ENCODE measurements at places on chromosomes 1 and 21.

DNA sequence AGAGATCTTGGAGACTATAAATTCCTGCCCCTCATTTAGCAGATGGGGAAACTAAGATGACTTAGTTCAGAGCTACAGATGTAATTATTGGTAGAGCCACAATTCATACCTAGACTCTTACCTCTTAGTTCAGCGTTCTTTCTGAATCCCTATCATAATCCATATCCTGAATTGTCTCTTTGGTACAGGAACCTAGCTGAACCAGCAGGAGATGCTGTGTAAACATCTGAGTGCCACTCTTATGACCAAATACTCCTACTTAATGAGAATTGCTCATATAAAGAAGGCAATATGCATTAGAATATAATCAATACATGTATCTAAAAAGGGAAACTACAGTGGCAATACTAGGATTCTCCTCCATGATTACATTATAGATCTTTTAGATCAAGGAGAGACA is 459.0 kb downstream of the SIPA1L2 start:
- no peak for DNase-seq

- DNase-seq: no peak
Observed at GRCh38 chr1:68454534-68454933, 4.8 kb upstream of the RPE65 start.

GRCh38 chr1:115320377-115320776 is 17.7 kb downstream of the NGF start:
- DNase-seq: no peak

- no peak for DNase-seq
Observed at GRCh38 chr1:215643592-215644321, 76.7 kb downstream of the KCTD3 start.

DNA sequence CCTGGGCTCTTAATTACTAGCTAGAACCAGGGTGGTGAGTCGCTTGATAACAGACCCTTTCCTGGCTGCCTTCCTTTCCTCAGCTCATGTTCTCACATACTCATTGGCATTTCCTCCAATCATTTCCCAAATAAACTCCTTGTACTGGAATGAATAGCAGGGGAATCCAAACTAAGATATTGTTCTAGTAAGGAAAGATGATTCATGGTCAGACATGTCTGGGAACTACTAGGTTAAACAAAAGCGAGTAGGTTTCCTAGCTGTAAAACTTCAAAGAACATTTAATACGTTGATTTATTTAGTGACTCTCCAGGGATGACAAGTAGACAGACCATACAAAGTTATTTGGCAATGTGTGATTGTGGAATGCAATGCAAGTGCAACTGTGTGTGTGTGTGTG is 121.2 kb upstream of the KCNJ6 start:
- DNase-seq: no peak

GRCh38 chr1:27603309-27603680 is 649 bp downstream of the AHDC1 start:
- DNase-seq: no peak

DNA sequence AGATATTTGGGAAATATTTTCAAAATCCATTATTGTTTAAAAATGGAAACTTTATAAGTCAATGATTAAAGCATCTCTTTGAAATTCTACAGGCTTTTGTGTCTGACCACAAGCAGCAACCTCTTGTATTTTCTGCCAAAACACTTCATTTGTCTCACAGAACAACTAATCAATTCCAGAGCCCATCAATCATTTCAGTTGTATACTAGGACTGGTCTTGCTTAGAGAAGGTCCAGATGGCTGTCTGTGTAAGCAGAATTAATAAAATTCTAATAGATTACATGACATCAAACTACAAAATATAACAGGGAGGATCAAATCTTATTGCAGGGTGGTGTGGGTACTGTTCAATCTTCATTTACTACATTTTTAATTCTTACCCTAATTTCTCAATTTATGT is 76.4 kb downstream of the ACBD6 start:
- DNase-seq: no peak

GRCh38 chr1:162672622-162673260 is 40.5 kb downstream of the DDR2 start:
- no peak for DNase-seq

DNA sequence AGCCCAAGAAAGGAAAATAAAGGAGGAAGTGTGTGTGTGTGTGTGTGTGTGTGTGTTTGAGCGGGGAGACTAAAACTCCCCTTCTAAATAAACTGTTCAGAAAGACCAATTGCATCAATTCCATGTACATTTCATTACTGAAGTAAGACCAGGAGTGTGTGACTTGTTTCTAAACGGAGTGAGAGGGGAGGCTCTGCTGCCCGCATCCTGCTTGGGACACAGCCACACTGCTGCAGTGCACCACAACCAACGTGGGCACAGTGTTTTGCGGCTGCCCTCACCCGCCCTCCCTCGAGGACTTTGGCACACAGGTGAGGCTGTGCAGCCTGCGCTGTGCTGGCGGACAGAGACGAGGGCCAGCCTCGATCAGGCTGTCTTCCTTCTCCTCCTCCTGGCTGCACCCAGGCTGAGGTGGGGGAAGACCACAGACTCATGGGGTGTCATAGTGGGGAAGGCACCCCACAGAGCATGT is 31.0 kb upstream of the H6PD start:
- DNase-seq: no peak

GRCh38 chr1:161382214-161383019 is 14.7 kb upstream of the CFAP126 start:
- DNase-seq: no peak

DNA sequence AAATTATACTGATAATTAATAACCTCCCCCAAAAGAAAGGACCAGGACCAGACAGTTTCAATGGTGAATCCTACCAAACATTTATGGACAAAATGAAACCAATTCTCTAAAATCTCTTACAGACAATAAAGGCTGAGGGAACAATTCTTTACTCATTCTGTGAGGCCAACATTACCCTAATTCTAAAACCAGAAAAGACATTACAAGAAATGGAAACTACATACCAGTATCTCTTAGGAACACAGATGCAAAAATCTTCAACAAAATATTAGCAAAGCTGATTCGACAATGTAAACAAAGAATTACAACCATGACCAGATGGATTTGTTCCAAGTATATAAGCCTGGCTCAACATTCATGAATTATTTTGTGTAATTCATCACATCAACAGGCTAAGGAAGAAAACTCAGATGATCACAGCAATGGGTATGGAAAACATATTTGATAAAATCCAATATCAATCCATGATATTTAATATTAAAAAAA is 8.6 kb downstream of the TMED5 start:
- no peak for DNase-seq

DNA sequence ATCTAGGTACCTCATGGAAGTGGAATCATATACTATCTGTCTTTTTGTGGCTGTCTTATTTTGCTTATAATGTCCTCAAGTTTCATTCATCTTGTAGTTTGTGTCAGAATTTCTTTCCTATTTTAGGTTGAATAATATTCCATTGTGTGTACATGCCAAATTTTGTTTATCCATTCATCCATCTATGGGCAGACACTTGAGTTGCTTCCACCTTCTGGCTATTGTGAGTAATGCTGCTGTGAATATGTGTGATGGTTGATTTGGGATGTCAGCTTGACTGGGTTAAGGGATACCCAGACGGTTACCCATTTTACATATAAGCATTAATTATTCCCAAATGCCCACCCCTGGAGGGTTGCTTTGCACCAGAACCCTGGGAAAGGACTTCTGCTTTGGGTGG is 477.5 kb downstream of the PTPRU start:
- no peak for DNase-seq

DNA sequence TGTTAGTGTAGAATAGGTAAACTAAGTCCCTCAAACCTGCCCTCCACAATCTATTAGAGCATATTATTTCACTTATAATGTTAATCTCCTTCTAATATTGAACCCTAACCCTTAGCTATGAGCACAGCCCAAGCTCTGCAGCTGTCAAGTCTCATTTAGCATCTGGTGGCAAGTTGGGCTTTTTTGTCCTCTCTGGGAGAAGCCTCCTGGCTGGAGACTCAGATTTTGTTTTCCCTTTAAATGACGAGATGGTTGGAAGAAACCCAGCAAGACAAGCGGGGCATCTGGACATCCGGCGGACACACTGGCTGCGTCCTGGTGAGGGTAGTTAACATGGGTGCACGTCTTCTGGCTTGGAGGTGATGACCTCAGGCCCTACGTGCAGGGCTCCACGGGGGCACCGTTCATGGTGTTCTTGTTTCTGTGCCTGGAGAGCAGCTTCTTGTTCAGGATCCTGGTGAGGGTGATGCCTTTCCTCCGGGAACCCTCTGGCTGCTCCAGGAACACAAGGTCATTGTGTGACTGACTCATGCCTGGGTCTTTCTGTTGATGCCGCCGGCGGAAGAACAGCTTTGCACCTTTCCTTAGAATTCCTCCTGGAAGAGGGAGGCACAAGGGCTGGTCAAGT is 9.7 kb upstream of the PRDM15 start:
- no peak for DNase-seq

DNA sequence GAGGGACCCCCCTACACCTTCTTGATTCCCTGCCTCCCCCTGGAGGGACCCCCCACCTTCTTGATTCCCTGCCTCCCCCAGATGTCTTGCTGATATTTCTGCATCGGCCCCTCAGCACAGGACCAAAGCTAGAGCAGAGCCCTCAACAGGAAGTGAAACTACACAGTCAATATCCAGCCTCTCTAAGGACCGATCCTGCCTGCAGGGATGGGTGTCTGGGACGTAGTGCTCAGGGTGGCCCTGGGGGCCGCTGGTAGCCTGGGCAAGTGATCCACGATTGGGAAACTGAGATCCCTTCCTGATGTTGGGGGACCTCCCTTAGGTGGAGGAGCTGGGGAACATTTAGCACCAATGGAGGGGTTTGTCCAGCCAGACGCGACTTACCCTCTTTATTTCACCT is 3.9 kb upstream of the LEFTY2 start:
- DNase-seq: no peak

Data from stimulated activated CD8-positive, alpha-beta memory T cell treated with anti-CD3 and anti-CD28 coated beads, Interleukin-4, amount 100 ng/mL, for 1 hour (primary cell).